ENCODE measurements at places on chromosomes 4 and X. TPM values are rescaled to one million over a fixed set of nuclear protein-coding genes. Genes with fewer than 3 reads are reported as not detected.

DNA sequence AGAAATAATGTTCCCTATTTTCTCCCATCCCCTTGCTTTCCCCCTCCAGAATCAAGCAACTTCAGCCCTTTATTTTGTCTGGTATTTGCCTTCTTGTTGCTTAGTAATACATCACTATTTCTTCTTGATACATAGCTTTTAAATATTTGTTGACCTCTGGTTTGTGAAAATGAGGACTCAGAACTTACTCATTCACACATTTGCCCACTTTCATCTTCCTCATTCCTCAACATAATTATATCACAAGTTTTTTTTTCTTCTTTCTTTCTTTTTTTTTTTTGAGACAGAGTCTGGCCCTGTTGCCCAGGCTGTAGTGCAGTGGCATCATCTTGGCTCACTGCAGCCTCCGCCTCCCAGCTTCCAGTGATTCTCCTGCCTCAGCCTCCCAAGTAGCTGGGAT lies 28.9 kb upstream of the NDUFC1 start:
- H3K27ac ChIP-seq: no peak overlapping the region
- H3K4me3 ChIP-seq: no peak overlapping the region
- H3K36me3 ChIP-seq: peaks cover 6% of the 10 kb centered on the region
- no peaks in the 10 kb centered on the region for H3K4me1 ChIP-seq

- no peak overlapping the region for H3K4me3 ChIP-seq
- H3K27ac ChIP-seq: no peak overlapping the region
- no peak for DNase-seq
- H3K36me3 ChIP-seq: no peaks in the 10 kb centered on the region
Observed at GRCh38 chr4:10030972-10031667, 9.8 kb upstream of the SLC2A9 start.

Gene TLR1
- 1.4 TPM for total RNA-seq

- no peak overlapping the region for H3K4me3 ChIP-seq
- H3K4me1 ChIP-seq: peaks cover 18% of the 10 kb centered on the region
- no peaks in the 10 kb centered on the region for H3K36me3 ChIP-seq
- no peaks in the 10 kb centered on the region for H3K27me3 ChIP-seq
Observed at GRCh38 chr4:15145709-15146108, 143.4 kb downstream of the CPEB2 start.

Gene FAM9B
- total RNA-seq: not detected

DNA sequence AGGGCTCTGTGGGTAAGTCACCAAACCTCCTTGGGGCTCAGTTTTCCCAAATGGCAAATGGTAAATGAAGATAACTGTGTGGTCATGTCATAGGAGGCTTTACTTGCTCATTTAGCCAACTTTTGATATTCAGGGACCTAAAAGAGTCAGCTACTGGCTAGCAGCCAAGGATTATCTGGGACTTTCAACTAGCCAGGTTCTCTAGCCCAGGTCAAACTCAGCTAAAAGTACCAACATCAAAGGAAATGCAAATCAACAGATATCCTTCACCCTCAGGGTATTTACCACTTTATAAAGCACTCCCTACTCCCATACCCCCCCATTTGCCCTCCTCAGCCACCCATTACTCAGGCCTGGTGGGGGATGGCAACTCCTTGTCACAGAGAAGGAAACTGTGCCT lies 7.5 kb downstream of the AMER1 start:
- H3K27me3 ChIP-seq: no peaks in the 10 kb centered on the region
- H3K4me1 ChIP-seq: no peaks in the 10 kb centered on the region
- no peak for DNase-seq
- H3K36me3 ChIP-seq: no peaks in the 10 kb centered on the region
- no peak overlapping the region for H3K4me3 ChIP-seq

- no peak overlapping the region for H3K4me3 ChIP-seq
- H3K36me3 ChIP-seq: no peaks in the 10 kb centered on the region
- peak; percentile 47 for DNase-seq
- peaks cover 6% of the 10 kb centered on the region for H3K4me1 ChIP-seq
Observed at GRCh38 chrX:41779030-41779564, 55.1 kb downstream of the GPR82 start.

All from HCT116 (cell line).